Mesothelial cell of epicardium (in vitro differentiated cells): ENCODE measurements at places on chromosomes 2 and 18. TPM values are rescaled to one million over a fixed set of nuclear protein-coding genes. Genes with fewer than 3 reads are reported as not detected.

The CRIM1 gene
- total RNA-seq, result 58.3 to 69.7 TPM (median 61.8 TPM) in 3 replicates

DNA sequence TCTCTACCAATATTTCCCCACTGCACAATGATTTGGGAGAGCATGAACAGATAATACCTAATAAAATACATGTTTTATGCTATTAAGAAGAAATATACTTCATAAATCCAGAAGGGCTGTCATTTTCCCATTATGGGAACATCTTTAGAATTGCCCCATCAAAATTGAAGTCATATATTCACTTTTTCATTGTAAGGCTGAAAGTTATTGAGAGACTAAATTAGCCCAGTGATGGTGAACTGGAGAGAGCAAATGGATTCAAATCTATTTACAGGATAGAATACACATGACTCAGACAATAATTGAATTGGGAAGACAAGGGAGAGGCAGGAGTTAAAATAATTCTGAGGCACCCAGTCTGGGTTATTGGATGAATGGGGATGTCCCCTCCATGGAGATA, 79.7 kb upstream of the TTC39C start:
- H3K4me1 ChIP-seq, result peaks cover 18% of the 10 kb centered on the region
- no peak overlapping the region for H3K27ac ChIP-seq
- no peak overlapping the region for H3K4me3 ChIP-seq
- H3K36me3 ChIP-seq, result no peaks in the 10 kb centered on the region
- DNase-seq, result no peak

The LYPD6 gene
- 16.2 to 17.4 TPM (median 16.6 TPM) in 3 replicates for total RNA-seq

DNA sequence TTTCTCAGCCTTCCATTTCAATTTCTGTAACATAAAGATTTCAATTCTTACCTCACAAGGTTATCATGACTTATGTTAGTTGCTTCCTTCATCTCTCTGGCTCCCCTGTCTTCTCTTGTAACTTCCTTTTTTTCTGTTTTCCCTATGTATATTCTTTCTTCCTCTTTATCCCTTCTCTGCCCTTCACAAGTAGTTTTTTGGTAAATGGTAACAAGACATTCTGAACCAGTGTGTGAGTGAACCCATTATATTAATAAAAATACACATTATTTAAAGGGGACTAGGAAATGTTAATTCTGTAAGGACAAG, 8.4 kb downstream of the ACSL3 start:
- H3K4me1 ChIP-seq, result peaks cover 9% of the 10 kb centered on the region
- no peaks in the 10 kb centered on the region for H3K36me3 ChIP-seq
- no peak overlapping the region for H3K27ac ChIP-seq
- no peak for DNase-seq

GRCh38 chr2:83323038-83323437, 1136.0 kb downstream of the SUCLG1 start:
- no peaks in the 10 kb centered on the region for H3K36me3 ChIP-seq
- no peaks in the 10 kb centered on the region for H3K27me3 ChIP-seq
- H3K4me3 ChIP-seq, result no peak overlapping the region
- peaks cover 2% of the 10 kb centered on the region for H3K4me1 ChIP-seq
- H3K27ac ChIP-seq, result no peak overlapping the region
- no peak for DNase-seq

DNA sequence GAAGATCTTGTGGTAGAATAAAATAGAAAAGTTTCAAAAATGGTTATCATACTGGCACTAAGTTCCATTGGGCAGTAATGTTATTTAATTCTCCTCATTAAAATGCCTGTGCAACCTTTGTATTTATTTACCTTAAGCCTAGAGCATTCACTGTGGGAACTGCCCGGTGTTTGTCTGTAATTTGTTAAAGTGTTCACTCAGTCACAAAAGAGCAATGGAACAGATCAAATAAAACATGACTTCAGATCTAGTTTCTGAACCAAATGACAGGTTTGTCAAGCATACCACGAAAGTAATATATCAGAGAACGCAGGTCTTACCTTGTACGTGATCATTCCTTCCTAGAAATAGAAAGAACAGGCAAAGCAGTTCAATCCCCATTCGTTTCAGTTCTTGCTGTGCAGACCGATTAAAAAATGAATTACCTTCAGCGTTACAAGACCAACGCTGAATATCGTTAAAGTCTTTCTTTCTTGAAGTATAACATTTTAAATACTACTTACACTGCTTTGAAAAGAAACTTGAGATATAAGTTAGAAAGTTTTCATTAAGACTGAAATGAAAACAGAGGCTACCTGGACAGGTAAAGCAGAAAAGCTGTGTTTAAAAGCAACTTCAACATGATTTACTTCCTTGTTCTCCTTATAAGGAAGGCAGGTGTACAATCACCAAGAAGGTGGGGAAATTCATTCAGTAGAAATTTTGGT, at the start of gene ITGB6:
Gene ITGB6, minus strand, starts transcription at position 590 of the 707 bp plus-strand sequence. Its CDS starts 209 bp downstream, at position 381.
- H3K4me3 ChIP-seq, result peak within 1 kb of the TSS; percentile 72
- H3K4me1 ChIP-seq, result peaks cover 35% of the 10 kb centered on the region
- H3K27me3 ChIP-seq, result no peaks in the 10 kb centered on the region
- peak within 1 kb of the TSS; percentile 92 for H3K27ac ChIP-seq

GRCh38 chr2:160367887-160368286, 125.7 kb downstream of the RBMS1 start:
- H3K27me3 ChIP-seq, result no peaks in the 10 kb centered on the region
- no peak for DNase-seq
- peaks cover 61% of the 10 kb centered on the region for H3K4me1 ChIP-seq
- H3K27ac ChIP-seq, result peak overlapping the region; percentile 82

DNA sequence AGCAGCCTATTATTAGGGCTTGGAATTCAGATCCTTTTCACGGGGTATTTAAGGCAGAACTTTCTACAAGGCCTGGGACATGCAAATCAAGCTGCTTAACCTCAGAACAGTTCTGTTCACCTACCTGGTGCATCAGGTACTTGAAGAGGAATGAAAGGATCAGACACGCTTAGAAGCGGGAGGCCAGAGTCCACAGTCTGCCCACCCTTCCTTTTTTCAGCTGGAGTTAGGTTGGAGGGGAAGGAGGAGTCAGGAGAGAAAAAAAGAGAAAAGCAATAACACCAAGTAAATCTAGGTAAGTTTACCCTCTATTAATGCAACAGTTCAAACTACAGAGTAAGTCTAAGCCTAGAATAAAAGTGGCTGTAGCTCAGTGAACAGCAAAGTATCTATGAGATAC, 58.6 kb upstream of the NFU1 start:
- peaks cover 7% of the 10 kb centered on the region for H3K4me1 ChIP-seq
- no peak for DNase-seq
- no peak overlapping the region for H3K4me3 ChIP-seq

The SH3BP4 gene
- 44.1 to 45.0 TPM (median 44.3 TPM) in 3 replicates for total RNA-seq

The TTN gene
- 0.84 to 1.2 TPM (median 1.0 TPM) in 3 replicates for total RNA-seq

DNA sequence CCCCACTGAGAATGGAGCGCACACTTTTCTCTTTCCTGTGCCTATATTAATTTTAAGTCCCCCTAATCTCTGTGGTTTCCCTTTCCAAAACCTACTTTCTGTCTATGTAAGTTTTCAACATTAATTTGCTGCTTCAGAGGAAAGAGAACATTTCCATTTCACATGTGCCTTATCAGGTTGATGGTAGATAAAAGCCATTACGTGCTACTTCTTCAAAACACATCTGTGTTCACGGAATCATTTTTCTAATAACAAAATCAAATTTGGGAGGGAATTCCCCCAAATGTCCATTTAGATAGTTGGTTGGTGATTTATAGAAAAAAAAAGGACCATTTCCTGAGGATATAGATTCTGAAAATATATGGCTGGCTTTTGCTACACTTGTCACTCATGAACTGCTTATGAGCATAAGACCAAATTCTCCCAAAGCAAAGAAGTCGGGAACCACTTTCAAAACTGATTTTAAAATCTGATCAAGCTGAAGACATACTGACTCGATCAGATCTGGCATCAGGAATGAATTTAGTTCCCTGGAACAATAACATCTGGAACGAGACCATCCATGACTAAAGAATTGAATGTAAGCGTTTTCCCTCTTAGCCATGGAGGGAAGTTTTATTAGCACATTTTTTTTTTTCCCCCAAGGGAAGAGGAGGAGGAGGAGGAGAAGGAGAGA, 8.2 kb downstream of the PTGR3 start:
- H3K27me3 ChIP-seq, result peaks cover 2% of the 10 kb centered on the region
- no peak overlapping the region for H3K4me3 ChIP-seq
- DNase-seq, result no peak
- H3K4me1 ChIP-seq, result peaks cover 57% of the 10 kb centered on the region

DNA sequence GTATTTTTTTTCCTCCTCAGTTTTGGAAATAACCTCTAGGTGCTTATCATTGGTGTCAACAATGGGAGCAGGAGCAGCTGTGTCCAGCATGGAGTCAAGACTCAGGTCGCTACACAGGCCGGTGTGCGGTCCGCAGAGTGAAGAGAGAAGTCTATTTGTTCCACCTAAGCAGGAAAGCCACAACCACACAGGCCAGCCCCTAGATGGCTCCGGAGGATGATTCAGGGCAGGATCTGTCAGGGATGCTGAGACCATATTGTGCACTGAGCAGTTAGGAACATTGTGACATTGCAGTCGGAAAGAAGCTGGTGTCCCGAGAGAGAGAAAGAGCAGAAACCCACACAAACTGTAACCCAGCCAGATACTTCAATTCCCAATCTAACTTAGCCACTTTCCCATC, 136.9 kb downstream of the GAREM1 start:
- H3K4me3 ChIP-seq, result no peak overlapping the region
- H3K4me1 ChIP-seq, result no peaks in the 10 kb centered on the region
- H3K36me3 ChIP-seq, result no peaks in the 10 kb centered on the region
- no peak overlapping the region for H3K27ac ChIP-seq
- no peaks in the 10 kb centered on the region for H3K27me3 ChIP-seq

- no peaks in the 10 kb centered on the region for H3K4me1 ChIP-seq
- no peak for DNase-seq
- no peak overlapping the region for H3K27ac ChIP-seq
- peaks cover 54% of the 10 kb centered on the region for H3K36me3 ChIP-seq
- H3K4me3 ChIP-seq, result no peak overlapping the region
Measured at GRCh38 chr2:231810905-231811304, 24.7 kb downstream of the COPS7B start.

DNA sequence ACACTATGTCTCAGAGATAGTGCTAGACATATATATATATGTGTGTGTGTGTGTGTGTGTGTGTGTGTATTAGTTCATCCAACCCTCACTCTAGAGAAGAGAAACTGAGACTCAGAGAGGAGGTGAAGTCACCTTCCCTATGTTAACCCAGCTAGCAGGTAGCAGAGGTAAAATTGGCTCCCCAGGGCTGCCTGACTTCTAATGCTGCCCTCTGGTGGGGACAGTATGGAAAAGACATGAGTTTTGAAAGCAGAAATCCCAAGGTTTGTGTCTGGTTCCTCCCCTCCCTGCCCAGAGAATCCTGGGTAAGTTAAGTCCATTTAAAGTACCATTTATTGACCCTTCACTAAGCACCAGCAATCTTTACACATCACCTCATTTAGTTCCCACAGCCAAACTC, 137.7 kb downstream of the THNSL2 start:
- no peaks in the 10 kb centered on the region for H3K4me1 ChIP-seq
- H3K4me3 ChIP-seq, result no peak overlapping the region
- peaks cover 9% of the 10 kb centered on the region for H3K27me3 ChIP-seq
- H3K36me3 ChIP-seq, result no peaks in the 10 kb centered on the region
- no peak overlapping the region for H3K27ac ChIP-seq

DNA sequence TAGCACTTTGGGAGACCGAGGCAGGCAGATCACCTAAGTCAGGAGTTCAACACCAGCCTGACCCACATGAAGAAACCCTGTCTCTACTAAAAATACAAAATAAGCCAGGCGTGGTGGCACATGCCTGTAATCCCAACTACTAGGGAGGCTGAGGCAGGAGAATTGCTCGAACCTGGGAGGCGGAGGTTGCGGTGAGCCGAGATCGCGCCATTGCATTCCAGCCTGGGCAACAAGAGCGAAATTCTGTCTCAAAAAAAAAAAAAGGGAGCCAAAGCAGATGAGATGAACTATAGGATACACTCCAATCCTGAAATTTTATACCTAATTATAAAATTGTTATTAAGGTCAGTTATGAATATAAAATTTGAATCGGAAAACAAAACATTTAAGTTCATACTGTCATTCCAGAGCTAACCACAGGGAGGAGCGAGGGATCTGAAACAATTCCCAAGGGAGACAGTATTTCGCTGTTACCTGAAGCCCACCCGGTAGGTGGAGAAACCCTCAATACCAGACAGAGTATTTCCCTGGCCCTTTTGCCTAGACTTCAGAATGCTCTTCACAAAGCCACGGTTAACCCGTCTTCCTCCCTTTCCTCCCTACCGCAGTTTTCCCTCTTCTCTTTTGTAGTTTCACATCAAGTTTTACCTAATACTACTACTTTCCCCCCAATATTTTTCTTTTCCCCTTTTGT, 1.4 kb downstream of the PPM1G start:
- peak overlapping the region; percentile 95 for H3K27ac ChIP-seq
- no peaks in the 10 kb centered on the region for H3K27me3 ChIP-seq
- H3K36me3 ChIP-seq, result peaks cover 5% of the 10 kb centered on the region
- no peak for DNase-seq
- peak overlapping the region; percentile 80 for H3K4me3 ChIP-seq

The TRAPPC12 gene
- 121 to 134 TPM (median 128 TPM) in 3 replicates for total RNA-seq

- no peak overlapping the region for H3K4me3 ChIP-seq
- no peaks in the 10 kb centered on the region for H3K4me1 ChIP-seq
- H3K27me3 ChIP-seq, result no peaks in the 10 kb centered on the region
- H3K27ac ChIP-seq, result no peak overlapping the region
- no peaks in the 10 kb centered on the region for H3K36me3 ChIP-seq
Measured at GRCh38 chr2:9060819-9061218, 57.3 kb upstream of the MBOAT2 start.

- H3K27ac ChIP-seq, result no peak overlapping the region
- no peaks in the 10 kb centered on the region for H3K36me3 ChIP-seq
- H3K4me3 ChIP-seq, result no peak overlapping the region
- H3K27me3 ChIP-seq, result peaks cover 66% of the 10 kb centered on the region
- no peak for DNase-seq
- no peaks in the 10 kb centered on the region for H3K4me1 ChIP-seq
Measured at GRCh38 chr2:233919938-233920337, 2.8 kb downstream of the TRPM8 start.

GRCh38 chr2:136239079-136239685, 121.2 kb upstream of the CXCR4 start:
- no peak overlapping the region for H3K27ac ChIP-seq
- no peak for DNase-seq
- H3K27me3 ChIP-seq, result no peaks in the 10 kb centered on the region
- H3K4me3 ChIP-seq, result no peak overlapping the region
- H3K4me1 ChIP-seq, result peaks cover 2% of the 10 kb centered on the region

- DNase-seq, result no peak
- H3K4me1 ChIP-seq, result peaks cover 9% of the 10 kb centered on the region
- no peak overlapping the region for H3K4me3 ChIP-seq
Measured at GRCh38 chr2:119240311-119241204, 16.9 kb downstream of the STEAP3 start.

DNA sequence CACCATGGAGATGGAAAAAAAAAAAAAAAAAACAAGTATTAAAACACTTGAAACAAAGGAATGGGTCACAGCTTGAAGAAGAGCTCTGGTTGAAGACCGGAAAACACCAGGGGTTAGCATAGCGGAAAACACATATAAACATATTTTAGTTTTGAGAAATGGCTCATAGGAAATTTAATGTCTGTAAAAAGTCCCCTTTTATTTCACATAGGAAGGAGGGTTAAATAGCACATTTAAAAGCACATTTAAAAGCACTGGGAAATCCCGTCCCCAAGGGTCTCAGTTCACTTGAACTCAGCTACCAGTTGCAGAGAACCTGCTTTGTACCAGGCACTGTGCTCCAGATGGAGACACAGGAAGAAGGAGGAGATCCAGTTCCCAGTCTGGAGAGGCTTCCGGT, 65.5 kb downstream of the KCNE4 start:
- peaks cover 2% of the 10 kb centered on the region for H3K27me3 ChIP-seq
- no peak for DNase-seq
- H3K4me1 ChIP-seq, result peaks cover 2% of the 10 kb centered on the region
- H3K36me3 ChIP-seq, result no peaks in the 10 kb centered on the region
